ENCODE measurements at places on chromosomes 5 and 9. TPM values are rescaled to one million over a fixed set of nuclear protein-coding genes. Genes with fewer than 3 reads are reported as not detected.

DNA sequence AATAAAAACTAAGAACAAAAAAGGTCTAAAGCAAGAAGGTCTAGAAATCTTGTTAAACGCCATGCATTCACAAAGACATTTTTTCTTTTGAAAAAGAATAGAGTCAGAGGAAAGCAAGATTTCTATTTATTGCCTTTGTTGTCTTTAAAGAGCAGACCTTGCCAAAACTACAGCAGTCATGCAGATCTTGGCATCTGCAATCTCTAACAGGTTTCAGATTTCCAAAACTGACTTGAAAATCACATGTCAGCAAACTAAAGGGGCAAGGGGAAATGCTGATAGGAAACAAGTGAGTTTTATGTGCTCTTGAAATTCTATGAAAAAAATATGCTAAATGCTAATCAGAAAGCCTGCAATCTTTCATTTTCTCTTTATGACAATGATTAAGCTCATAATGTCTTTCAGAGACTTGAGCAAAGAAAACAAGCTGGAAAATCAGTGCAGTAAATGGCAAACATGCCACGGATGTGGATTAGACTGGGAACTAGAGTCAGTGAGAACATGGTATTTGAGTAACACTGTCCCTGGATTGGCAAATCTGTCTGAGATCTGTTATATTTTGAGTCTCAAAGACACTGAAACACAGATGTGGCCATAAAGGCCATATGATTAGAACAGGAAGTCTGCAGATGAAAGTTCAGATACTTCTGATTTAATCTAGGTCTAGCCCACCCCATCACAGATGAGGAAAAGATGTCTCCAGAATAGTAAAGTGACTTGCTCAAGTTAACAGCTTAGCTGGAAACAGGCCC, 361.4 kb upstream of the RPS23 start:
- no peak for DNase-seq
- no peak overlapping the region for H3K27ac ChIP-seq
- H3K4me3 ChIP-seq, result no peak overlapping the region
- no peaks in the 10 kb centered on the region for H3K27me3 ChIP-seq
- peaks cover 12% of the 10 kb centered on the region for H3K4me1 ChIP-seq

DNA sequence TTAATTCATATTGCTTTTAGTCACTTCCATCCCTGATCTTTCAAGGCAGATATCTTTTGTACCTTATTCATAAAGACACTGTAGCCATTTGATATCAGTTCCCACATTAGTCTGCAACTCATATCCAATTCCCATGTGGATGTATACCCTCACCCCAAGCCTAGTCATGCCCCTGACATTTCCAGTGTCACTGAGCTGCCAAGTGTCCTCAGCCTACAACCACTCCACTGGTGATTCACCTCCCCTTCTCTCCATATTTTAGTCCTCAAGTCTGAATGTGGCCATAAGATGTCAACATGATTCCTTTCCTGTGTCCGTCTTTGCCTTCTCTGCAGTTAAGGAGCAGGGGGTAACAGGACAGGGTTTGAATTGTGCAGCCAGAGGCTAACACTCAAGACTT, 346.9 kb downstream of the RAB3C start:
- no peaks in the 10 kb centered on the region for H3K4me1 ChIP-seq
- no peak overlapping the region for H3K27ac ChIP-seq
- no peak for DNase-seq
- H3K36me3 ChIP-seq, result no peaks in the 10 kb centered on the region
- H3K4me3 ChIP-seq, result no peak overlapping the region

- H3K36me3 ChIP-seq, result no peaks in the 10 kb centered on the region
- DNase-seq, result no peak
- H3K27me3 ChIP-seq, result no peaks in the 10 kb centered on the region
- H3K27ac ChIP-seq, result no peak overlapping the region
- H3K4me1 ChIP-seq, result no peaks in the 10 kb centered on the region
Measured at GRCh38 chr9:27784847-27785713, 211.8 kb upstream of the C9orf72 start.

- peaks cover 7% of the 10 kb centered on the region for H3K27me3 ChIP-seq
- DNase-seq, result no peak
- H3K4me1 ChIP-seq, result no peaks in the 10 kb centered on the region
- H3K27ac ChIP-seq, result no peak overlapping the region
Measured at GRCh38 chr5:139912804-139913203, 117.2 kb downstream of the PSD2 start.

DNA sequence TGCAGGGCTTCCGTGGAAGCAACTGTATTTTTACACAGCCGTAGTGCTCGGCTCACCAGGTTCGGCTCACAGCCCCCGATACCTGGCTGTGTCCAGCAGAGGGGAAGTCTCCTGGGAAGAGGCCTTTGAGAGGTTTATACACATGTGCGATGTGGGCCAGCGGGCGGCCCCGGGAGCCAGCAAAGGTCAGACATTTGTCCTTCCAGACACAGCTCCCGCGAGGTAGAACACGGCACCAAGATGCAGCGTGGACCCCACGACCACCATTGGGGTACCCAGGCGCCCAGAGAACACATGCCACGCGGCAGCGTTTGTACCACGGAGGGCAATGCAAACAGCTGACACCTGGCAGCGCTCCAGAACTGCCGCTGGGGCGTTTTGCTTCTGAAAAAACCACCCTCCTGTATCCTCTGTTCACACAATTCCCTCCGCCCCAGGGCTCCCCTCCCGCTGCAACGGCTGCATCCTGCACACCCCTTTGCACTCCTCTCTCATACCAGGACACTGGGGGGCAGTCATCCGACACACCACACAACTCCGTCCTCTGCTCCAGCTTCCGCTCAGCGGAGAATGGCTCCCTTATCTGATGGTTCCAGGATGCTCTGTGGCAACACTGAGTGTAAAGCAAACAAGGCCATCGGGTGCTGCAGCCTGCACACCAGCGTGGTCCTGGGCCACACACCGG, 235.3 kb downstream of the SYK start:
- H3K4me3 ChIP-seq, result no peak overlapping the region
- H3K4me1 ChIP-seq, result peaks cover 21% of the 10 kb centered on the region
- peak; percentile 86 for DNase-seq
- H3K27me3 ChIP-seq, result no peaks in the 10 kb centered on the region

DNA sequence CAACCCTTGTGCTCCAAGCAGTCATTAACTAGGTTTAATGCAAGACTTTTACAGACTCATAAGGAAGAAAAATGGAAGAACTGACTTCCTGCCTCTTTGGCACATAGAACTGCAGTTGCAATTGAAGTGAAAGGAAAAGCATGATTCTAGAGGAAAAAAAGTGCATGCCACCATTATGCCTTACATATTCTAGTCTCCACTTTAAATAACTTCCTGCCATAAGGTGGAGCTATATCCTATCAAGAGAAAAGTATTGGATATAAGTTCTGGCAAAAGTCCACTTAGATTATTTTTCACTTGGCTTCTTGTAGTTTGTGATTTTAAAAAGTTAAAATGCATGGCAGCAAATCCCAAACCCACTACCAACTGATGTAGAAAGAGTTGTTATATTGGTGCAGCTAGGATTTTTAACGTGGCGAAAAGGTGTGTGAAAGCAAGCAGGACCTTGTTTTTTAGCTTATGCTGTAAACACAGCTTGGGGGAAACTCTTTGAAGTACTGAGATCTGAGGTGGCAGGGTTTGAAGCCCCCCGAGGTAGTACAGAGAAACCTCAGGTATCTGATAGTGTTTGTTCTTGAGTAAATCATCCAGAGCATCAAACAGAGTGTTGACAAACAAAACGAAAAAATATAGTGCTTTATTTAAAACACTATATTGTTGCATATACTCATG, 117.9 kb downstream of the ANXA1 start:
- DNase-seq, result no peak
- H3K4me3 ChIP-seq, result no peak overlapping the region
- H3K4me1 ChIP-seq, result no peaks in the 10 kb centered on the region
- no peaks in the 10 kb centered on the region for H3K27me3 ChIP-seq
- no peak overlapping the region for H3K27ac ChIP-seq

DNA sequence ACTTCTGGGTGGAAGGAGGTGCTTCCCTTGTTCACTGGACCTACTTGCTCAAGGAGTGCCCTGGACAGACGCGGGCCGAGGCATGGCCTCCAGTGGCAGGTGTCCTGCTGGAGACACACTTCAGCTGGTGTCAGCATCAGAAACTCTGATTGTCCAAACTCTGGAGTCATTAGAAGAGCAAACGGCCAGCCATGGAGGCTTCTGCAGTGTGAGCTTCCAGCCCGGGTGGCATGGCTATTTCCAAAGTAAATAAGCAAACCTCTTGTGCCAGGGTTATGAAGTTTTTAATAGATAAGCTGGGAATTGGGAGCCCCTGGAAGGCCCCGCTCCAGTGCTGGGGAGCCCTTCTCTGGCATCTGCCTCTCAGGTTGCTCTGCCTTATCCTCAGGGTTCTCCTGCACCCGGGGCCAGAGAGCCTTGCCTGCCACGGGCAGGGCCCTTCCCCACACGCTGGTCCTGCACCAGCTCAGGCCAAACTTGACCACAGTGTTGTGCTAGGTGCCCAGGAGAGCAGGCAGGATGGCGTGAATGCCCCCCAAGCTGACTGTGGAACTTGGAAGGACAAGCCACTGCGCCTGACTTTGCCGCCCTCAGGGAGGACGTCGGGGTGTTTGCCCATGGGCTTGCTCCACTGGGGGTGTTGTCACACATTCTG, 285.6 kb downstream of the GADD45G start:
- H3K36me3 ChIP-seq, result no peaks in the 10 kb centered on the region
- H3K4me1 ChIP-seq, result peaks cover 14% of the 10 kb centered on the region
- no peak for DNase-seq
- H3K27ac ChIP-seq, result no peak overlapping the region

PCDHGA6 gene
- total RNA-seq, result 3.9 TPM

CAPSL gene
- not detected for total RNA-seq

WDR38 gene
- total RNA-seq, result not detected

CDH18 gene
- total RNA-seq, result not detected

Data from upper lobe of right lung (tissue), 1 donor.